NCI-H460 (cell line): ENCODE measurements at places on chromosomes 4 and X.

- DNase-seq, result no peak
Measured at GRCh38 chr4:120658772-120659171, 263.8 kb downstream of the PRDM5 start.

DNA sequence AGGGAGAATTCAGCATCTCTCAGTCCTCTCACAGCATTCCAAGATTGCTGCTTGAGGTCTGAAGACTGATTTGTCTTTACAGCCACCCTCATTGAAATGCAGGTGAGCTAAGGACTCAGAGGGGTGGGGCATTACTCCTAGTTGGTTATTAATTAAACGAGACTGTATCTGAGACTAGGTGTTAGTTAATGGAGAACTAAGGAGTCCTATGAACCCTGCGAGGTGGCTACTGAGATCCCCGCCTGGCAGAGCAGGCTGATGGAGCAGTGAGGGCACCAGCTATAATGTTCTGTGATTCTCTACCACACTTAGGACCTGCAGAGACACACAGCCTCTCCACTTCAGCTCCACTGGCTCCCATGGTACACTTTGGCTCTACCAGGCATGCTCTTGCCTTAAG, 215.3 kb downstream of the MID1IP1 start:
- no peak for DNase-seq

- no peak for DNase-seq
Measured at GRCh38 chrX:135536877-135537276, 16.4 kb downstream of the INTS6L start.

DNA sequence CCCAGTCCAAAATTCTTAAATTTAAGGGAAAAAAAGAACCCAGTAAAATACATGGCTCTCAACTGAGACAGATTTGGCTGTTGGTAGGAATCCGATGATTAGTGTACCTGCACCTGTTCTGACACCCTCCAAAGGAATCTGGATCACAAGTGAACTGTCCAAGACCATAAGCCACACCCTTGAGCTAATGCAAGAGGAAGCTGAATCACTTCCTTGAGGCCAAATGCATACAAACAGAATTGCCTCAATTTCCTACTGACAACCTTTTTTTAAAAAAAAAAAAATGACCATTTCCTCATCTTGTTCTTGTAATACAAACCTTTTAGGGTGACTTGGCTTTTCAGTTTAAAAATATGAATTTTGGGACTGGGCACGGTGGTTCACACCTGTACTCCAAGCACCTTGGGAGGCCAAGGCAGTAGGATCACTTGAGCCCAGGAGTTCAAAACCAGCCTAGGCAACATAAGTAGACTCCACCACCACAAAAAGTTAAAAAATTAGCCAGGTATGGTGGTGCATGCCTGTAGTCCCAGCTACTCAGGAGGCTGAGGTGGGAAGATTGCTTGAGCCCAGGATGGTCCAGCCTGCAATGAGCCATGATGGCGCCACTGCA, 10.7 kb upstream of the FBXL5 start:
- DNase-seq, result no peak

DNA sequence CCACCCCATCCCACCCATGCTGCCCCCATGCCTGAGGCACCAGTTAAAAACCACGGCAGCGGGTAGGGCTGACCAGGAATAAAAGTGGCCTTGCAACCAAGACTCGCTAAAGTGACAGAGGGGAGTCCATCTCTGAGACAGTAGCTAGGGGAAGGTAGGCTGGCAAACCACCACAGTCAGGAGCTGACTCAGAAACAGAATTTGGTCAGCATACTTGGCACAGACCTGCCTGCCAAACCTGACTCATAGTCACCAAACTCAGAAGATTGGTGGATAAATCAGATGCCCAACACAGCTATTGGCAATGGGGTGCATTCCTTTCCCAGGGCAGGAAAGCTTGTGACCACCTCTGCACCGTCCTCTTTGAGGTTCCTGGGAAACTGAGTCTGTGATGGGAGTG, 193.8 kb downstream of the BCOR start:
- DNase-seq, result no peak
